ENCODE measurements at places on chromosomes 12 and 14.

DNA sequence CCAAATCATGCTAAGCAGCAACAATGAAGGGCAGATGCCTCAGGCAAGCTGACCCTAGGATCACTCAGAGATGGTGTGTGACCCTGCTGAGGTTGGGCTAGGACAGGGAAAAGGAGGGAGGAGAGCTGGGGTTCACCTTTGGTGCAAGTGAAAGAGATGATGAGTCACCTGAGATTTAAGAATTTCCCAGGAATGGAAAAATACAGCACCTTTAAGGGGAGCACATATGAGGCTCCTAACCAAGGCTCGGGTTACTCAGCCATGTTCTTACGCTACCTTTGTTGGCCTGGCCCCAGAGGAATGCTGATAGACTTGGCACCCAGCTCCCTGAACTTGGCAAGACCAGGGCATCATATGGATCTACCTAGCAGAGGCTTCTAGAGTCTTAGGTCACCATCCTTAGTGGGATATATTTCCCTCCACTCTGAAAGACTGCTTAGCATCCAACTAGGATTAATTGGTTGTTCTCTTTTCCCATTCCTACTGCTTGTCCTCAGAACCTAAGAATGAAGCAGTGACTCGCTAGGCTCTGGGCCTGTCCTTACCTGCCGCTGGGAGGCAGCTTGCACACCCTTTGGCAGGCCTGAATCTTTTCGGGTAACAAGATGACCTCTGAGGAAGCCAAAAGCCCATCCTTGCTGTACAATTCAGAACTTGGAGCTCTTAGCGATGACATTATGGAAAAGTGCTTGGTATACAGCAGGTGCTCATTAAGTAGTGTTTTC is 4.0 kb upstream of the NAA25 start:
- no peak for DNase-seq

GRCh38 chr14:61551384-61551783 is 143.9 kb upstream of the HIF1A start:
- DNase-seq = no peak

- DNase-seq = no peak
Measured at GRCh38 chr14:31441273-31442111, 15.8 kb downstream of the DTD2 start.

DNA sequence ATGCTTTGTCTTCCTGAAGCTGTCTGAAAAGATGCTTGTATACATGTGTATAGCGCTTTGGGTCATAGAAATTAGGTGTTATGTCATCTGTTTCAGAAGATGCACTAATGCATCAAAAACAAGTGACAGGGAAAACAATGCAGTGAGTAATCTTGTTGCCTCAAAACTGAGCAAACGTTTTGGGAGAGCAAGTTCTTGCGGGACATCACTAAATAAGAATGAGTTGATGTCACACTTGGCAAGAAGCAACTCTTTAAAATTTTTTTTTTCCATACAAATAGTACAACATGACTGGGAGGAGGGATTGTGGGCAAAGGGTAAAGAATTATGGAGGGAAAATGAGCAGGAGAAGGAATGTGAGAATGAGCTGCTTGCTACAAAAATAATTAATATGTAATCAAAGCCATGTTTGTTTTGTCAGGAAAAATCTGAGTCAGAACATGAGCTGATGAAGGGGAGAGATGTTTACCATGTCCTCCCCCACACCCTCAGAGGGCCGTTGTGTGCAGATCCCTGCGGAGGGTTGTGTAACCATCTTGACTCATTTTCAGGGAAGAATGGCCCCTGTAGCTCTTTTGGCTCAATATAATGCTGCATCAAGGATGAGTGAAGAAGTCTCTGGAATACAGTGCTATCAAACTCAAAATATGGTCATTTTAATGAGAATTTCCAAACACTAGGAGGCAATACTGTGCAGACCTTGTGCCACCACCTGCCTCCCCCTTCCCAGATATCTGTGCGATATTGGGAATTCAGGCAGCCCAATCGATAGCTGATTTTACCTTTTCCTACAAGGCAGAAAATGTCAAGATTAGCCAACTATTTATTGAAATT is 41.4 kb downstream of the BORCS5 start:
- no peak for DNase-seq

GRCh38 chr14:42884100-42884499 is 1277.4 kb downstream of the LRFN5 start:
- DNase-seq = no peak

GRCh38 chr14:32330351-32331111 is 1.4 kb downstream of the AKAP6 start:
- no peak for DNase-seq

DNA sequence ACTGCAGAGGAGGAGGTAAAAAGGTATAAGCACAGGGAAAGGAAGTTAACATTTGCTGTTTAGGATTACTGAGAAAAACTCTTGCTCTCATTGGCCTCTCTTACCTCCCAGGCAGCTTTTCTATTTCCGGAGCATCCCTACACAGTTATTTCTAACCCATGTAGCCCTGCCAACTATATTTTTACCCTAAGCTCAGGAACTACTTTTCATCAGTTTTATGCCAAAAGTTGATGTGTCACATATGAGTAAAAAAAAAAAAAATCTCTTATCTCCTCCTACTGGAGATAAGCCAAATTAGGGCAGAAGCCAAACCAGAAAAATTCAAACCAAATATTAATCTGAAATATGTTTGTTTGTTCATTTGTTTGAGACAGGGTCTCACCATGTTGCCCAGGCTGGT is 34.4 kb upstream of the PSMA6 start:
- no peak for DNase-seq

- no peak for DNase-seq
Measured at GRCh38 chr12:85781766-85782165, 54.4 kb downstream of the RASSF9 start.

DNA sequence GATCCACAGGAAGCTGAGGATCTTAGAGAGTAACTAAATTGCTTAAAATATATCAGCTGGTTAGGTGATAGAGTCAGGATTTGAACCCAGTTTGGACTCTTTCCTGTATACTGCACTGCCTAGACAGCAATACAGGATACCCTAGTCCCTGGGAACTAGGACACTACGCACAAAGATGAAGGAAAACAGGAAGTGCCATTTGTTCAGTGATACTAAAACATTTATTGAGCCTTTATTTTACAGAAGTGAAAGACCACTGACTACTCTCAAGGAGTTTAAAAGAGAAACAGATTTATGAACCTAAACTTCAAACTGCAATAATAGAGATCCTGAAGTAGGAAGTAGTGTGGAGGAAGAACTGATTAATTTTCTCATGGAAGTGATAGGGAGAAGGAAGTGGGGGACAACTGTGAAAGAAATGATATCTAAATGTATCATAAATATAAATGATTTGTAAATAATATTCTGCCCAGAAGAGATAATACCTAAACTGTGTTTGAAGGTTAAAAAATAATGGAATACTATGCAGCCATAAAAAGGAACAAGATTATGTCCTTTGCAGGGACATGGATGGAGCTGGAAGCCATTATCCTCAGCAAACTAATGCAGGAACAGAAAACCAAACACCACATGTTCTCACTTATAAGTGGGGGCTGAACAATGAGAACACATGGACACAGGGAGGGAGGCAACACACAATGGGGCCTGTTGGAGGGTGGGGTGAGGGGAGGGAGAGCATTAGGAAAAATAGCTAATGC is 18.2 kb downstream of the MSRB3 start:
- no peak for DNase-seq
